ENCODE measurements at places on chromosomes 7 and 10.

DNA sequence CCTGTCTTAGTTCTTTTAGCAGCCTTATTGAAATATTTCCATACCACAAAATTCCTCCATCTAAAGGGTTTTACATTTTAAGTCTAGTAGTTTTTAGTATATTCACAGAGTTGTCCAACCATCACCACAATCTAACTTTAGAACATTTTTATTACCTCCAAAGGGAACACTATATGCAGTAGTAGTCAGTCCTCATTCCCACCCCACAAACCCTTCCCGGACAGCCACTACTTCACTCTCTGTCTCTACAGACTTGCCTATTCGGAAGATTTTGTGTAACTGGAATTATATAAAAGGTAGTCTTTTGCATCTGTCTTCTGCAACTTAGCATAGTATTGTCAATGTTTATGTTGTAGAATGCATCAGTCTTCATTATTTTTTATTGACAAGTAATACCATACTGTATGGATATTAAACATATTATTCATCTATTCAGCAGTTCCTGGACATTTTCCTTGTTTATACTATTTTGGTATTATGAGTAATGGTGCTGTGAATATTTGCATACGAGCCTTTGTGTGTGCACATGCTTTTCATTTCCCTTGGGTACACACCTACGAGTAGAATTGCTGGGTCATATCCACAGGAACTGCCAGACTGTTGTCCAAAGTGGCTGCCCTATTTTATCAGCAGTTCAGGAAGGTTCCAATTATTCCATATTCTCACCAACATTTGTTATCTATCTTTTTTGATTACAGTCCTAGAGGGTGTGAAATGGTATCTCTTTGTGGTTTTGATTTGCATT is 60.9 kb upstream of the LANCL2 start:
- no peak for DNase-seq

GRCh38 chr7:39624935-39625694 is 1.7 kb downstream of the RALA start:
- no peak for DNase-seq

- no peak for DNase-seq
These were observed 881 bp downstream of the C10orf67 start for GRCh38 chr10:23343591-23344240.

GRCh38 chr7:138075350-138075749 is 909 bp upstream of the AKR1D1 start:
- no peak for DNase-seq

DNA sequence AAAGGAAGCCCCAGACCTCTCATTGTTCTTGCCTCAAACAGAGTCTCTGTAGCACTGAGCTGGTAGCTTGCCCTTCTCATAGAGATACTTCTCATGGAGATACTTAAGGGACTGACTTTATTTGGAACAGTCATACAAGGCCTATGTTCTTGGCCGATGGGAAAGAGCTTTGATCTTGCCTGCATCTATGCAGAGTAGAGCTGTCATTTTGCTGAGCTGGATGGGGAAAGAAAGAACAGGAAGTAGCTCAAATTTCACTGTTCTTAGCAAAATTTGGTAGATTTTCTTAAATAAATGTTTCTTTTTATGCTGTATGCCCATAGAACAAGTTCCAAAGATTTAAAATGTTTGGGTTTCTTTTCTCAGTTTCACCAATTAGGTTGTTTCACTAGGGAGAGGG is 119.3 kb upstream of the SEC61G start:
- no peak for DNase-seq

- no peak for DNase-seq
These were observed 26.9 kb upstream of the SDK1 start for GRCh38 chr7:3274131-3274530.

GRCh38 chr7:1151653-1152425 is 8.2 kb downstream of the ZFAND2A start:
- DNase-seq: no peak

GRCh38 chr7:7746458-7746857 is 28.1 kb upstream of the RPA3 start:
- DNase-seq: no peak

GRCh38 chr10:127524908-127525665 is 24.0 kb upstream of the NPS start:
- DNase-seq: no peak

DNA sequence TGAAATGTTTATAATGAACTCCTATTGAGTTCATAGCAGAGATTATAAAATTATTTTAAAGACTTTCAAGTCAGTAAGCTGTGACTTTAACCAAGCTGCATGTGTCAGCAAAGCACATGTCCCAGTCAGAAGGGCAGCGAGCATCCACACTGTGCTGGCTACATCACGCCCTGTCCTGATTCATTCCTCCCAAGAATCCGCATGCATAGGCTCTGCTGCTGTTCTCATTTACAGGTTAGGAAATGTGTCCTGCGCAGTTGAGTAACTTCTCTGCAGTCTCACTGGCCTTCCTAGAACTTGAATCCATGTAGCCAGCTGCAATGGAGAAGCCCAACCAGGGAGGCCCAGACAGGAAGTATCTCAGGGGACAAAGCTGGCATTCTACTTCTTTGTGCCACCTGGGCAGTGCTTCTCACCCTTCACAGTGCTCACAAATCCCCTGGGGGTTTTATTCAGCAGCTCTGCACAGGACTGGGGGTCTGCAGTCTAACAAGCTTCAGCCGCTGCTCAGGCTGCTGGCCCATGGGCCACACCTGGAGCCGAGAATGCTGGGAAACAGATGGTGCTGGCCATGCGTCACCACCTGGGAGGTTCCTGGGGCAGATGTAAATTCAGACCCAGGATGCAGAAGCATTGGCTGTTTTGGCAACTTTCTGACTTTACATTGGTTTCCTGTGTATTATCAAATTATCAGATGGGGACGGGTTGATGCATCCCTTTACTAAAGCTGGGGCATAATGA is 192.8 kb upstream of the GDF10 start:
- no peak for DNase-seq

GRCh38 chr7:96388620-96389383 is 66.9 kb upstream of the SLC25A13 start:
- no peak for DNase-seq

GRCh38 chr10:116888380-116889055 is 39.2 kb downstream of the ENO4 start:
- DNase-seq: no peak

DNA sequence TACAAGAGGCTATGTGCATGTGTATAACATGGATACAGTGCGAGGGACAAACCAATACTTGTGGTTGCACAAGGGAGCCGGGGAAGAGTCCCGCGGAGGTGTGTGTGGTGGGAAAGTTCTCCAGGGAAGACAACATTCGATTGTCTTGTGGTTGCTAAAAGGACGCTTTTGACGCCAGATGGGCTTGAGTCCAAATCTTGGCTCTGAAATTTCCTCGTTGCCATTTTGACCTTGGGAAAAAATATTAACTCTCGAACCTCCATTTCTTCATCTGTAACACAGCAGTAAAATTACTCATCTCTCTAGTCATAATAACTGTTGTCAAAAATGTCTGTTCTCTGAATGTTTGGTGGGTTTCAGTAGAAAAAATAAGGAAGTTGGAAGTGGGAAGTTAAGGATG is 16.5 kb downstream of the PLXDC2 start:
- no peak for DNase-seq

- DNase-seq: no peak
These were observed 63.4 kb upstream of the ANK3 start for GRCh38 chr10:60453036-60453435.

All from activated T-helper 2 cell treated with anti-CD3 and anti-CD28 coated beads, Interferon-gamma antibody, Interleukin-2, Interleukin-4, amounts not matched to agents 10 μg/mL and 5 μg/mL and 100 μg/mL, durations not matched to agents 14 hours and 24 hours and 36 hours (primary cell).